ENCODE measurements at places on chromosomes 16 and 17.
A peak's percentile ranks its signal among the peaks of the same experiment; 100 is the strongest.

DNA sequence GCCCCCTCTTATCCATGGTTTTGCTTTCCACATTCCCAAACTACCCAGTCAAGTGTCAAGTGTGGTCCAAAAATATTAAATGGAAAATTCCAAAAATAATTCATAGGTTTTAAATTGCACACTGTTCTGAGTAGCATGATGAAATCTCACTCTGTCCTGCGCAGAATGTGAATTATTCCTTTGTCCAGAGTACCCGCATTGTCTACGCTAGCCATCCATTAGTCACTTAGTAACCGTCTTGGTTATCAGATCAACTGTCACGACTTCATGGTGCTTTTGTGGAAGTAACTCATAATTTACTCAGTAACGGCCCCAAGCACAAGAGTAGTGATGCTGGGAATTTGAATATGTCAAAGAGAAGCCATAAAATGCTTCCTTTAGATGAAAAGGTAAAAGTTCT, 94.9 kb downstream of the SLC39A11 start:
- DNase-seq: no peak

DNA sequence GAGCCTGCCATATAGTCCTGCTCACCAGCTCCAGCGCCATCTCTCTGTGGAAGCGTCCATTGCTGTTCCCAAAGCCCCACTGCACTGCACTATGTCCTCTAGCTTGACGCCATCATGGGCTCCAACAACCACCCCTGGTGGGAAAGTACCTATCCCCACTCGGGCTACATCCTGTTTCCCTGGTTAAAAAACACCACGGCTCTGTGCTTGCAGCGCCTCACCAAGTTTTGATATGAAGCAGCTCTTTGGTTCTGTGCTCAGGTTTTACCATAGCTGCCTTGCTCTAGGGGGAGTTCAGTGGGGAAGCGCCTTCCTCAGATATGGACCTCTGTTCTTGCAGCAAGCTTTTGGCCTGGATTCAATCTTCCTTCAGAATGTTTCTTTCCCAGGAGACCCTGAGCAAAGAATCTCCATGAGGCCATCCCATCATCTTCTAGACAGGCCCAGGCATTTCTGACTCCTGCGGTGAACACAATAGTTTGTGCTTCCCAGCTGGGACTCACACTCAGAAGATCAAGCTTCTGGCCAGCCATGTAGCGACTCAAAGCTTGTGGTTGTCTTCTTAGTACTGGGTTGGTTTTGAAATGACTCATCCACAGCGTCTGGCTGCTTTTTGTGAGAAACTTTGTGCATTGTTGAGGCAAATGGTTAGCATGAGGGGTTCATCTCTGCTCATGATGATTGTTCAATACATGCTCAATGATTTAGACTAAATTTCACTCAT, 39.5 kb downstream of the DYNLRB2 start:
- DNase-seq: peak; percentile 21

GRCh38 chr17:21419299-21420239, 43.4 kb downstream of the KCNJ12 start:
- no peak for DNase-seq

GRCh38 chr17:34780438-34780837, 180.8 kb downstream of the CCT6B start:
- DNase-seq: no peak

DNA sequence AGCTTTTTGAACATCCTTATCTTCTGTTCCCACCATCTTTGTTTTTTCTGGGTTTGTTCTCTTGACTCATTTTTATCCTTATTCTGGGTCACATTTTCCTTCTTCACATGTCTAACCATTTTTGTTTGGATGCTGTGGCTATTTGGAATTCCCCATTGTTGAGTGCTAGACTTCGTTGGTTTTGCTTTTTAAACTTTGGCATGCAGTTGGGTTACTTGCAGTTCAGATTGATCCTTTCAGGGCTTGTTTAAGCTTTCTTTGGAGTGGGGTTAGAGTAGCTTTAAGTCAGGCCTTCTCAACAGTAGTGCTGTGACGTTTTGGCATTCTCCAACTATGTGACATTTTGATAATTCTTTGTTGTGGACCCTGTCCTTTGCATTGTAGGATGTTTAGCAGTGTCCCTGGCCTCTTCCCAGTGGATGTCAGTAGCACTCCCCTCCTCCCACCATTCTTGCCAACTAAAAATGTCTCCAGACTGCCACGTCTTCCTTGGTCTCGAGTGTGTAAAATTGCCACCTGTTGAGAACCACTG, 21.1 kb downstream of the PRMT7 start:
- peak; percentile 26 for DNase-seq

Measured in GM04503 (cell line).